GM23338 (cell line): ENCODE measurements at places on chromosomes 4 and X.

DNA sequence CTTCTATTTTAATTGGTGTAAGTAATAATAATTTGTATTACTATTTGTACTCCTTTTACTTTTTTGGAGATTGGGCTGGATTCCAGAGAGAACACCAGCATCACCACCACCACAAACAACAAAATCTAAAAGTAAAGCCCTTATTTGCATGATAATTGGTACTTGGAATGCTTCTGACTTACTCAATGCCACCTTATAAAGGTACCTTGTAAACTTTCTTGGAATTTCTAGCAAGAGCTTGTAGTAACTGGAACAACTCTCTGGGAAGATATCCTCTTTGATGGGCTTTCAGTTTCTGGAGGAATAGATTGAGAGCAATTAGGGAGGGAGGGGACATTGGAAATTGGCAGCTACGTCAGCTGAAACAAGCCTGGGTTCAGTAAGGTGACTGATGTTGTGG is 20.2 kb upstream of the PITX2 start:
- H3K27ac ChIP-seq, result no peak overlapping the region
- peaks cover 52% of the 10 kb centered on the region for H3K27me3 ChIP-seq
- peaks cover 52% of the 10 kb centered on the region for H3K4me1 ChIP-seq
- peak; percentile 68 for DNase-seq
- peak overlapping the region; percentile 0; the same call in 1 of the 2 replicates for H3K4me3 ChIP-seq

DNA sequence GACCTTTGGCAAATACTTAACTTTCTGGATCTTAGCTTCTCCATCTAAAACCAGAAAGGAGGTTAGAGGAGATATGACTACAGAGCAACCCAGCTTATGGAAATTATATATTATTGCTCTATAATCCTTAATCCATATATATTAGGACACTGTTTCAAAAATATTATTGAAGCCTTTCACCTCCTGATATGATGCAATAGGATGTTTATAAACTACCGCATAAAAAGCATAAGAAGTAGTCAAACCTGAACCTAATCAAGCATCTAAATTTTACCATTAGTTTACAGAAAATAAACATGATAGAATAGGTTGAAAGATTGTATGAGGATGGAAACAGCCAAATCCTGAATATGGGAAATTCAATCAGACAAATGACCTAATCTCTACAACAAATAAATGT is 5.6 kb upstream of the FAM200B start:
- DNase-seq, result no peak
- peaks cover 30% of the 10 kb centered on the region for H3K4me1 ChIP-seq
- H3K4me3 ChIP-seq, result no peak overlapping the region
- H3K36me3 ChIP-seq, result no peaks in the 10 kb centered on the region

DNA sequence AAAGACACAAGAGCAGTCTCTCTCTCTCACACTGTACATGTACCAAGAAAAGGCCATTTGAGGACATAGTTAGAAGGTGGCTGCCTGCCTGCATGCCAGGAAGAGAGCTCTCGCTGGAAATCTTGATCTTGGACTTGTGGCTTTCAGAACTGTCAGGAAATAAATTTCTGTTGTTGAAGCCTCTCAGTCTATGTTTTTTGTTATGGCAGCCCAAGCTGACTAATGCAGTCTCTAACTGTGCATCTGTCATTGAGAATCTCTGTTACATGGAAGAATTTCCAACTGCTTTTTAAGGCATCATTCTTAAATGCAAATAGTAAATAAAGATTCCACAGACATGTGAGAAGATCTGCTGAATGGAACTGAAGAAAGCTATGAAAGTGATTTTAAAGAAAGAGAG is 198.3 kb downstream of the PCDH10 start:
- H3K4me3 ChIP-seq, result no peak overlapping the region
- no peaks in the 10 kb centered on the region for H3K4me1 ChIP-seq
- H3K27me3 ChIP-seq, result no peaks in the 10 kb centered on the region
- H3K36me3 ChIP-seq, result no peaks in the 10 kb centered on the region
- no peak overlapping the region for H3K27ac ChIP-seq

GRCh38 chr4:39637221-39637585 is 1.5 kb downstream of the SMIM14 start:
- no peaks in the 10 kb centered on the region for H3K36me3 ChIP-seq
- H3K4me1 ChIP-seq, result peaks cover 42% of the 10 kb centered on the region
- DNase-seq, result no peak
- peak overlapping the region; percentile 66 for H3K4me3 ChIP-seq
- no peaks in the 10 kb centered on the region for H3K27me3 ChIP-seq

GRCh38 chr4:89109841-89110540 is 1.3 kb upstream of the TIGD2 start:
- no peaks in the 10 kb centered on the region for H3K36me3 ChIP-seq
- H3K27ac ChIP-seq, result no peak overlapping the region
- H3K27me3 ChIP-seq, result peaks cover 40% of the 10 kb centered on the region
- H3K4me3 ChIP-seq, result peak overlapping the region; percentile 64

GRCh38 chr4:8048856-8049676 is 109.4 kb upstream of the AFAP1 start:
- peak overlapping the region; percentile 88 for H3K27ac ChIP-seq
- DNase-seq, result peak; percentile 90
- H3K4me3 ChIP-seq, result no peak overlapping the region
- no peaks in the 10 kb centered on the region for H3K27me3 ChIP-seq
- H3K4me1 ChIP-seq, result peaks cover 28% of the 10 kb centered on the region

DNA sequence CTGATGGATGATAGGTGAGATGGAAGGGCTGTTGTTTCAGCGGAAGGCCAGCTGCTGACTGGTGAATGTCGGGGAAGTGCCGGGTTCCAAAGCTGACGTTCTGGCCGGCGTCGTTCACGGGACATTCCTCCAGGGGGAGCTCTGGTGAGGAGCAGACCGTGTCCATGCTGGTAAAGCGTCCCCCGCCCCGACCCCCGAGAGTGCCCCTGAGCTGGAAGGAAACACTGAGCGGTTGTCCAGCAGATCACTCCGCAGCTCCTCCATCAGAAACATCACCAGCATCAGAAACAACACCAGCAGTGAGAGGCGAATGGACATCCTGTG is 18.6 kb upstream of the ADRA2C start:
- peaks cover 15% of the 10 kb centered on the region for H3K4me1 ChIP-seq
- DNase-seq, result peak; percentile 83
- H3K36me3 ChIP-seq, result no peaks in the 10 kb centered on the region
- H3K27me3 ChIP-seq, result no peaks in the 10 kb centered on the region
- H3K4me3 ChIP-seq, result no peak overlapping the region

DNA sequence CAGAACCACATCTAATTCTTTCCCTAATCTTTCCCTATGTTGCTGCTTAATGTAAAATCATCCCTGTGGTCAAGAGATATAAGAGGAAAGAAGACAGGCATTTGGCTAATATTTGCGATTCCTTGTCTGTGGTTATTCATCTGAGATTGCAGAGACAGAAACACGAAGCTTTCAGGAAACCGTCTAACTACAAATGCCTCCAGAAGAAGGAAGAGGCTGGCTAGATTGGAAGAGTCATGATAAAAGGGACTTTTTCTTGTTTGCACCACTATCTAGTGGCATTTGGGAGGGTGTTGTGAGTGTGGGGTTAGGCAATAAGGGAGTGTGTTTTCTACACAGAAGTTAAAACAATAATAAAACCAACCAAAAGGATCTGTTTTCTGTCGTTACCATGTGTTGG is 43.9 kb downstream of the TMEM154 start:
- no peaks in the 10 kb centered on the region for H3K27me3 ChIP-seq
- DNase-seq, result no peak
- H3K4me3 ChIP-seq, result no peak overlapping the region
- H3K4me1 ChIP-seq, result peaks cover 10% of the 10 kb centered on the region
- H3K27ac ChIP-seq, result no peak overlapping the region
- H3K36me3 ChIP-seq, result no peaks in the 10 kb centered on the region

DNA sequence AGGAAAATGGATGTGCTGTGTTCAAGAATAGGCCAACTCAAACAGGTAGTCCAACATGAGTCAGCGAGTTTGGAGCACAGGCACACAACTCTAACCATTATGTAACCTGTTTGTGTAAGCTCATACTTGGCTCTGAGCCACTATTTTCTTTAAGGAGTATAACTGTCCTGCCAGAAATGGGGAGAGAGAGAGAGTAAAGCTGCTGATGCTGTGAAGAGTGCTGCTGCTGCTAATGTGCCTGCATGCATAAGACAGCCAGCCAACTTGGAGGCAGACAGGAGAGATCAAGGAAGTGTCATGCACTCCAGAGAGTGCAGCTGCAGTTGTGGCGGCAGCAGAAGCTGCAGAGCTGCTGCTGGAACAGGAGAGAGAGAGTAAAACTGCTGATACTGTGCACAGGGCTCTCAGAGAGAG is 11.7 kb upstream of the STATH start:
- peak; percentile 8 for DNase-seq
- no peaks in the 10 kb centered on the region for H3K27me3 ChIP-seq
- no peaks in the 10 kb centered on the region for H3K4me1 ChIP-seq

DNA sequence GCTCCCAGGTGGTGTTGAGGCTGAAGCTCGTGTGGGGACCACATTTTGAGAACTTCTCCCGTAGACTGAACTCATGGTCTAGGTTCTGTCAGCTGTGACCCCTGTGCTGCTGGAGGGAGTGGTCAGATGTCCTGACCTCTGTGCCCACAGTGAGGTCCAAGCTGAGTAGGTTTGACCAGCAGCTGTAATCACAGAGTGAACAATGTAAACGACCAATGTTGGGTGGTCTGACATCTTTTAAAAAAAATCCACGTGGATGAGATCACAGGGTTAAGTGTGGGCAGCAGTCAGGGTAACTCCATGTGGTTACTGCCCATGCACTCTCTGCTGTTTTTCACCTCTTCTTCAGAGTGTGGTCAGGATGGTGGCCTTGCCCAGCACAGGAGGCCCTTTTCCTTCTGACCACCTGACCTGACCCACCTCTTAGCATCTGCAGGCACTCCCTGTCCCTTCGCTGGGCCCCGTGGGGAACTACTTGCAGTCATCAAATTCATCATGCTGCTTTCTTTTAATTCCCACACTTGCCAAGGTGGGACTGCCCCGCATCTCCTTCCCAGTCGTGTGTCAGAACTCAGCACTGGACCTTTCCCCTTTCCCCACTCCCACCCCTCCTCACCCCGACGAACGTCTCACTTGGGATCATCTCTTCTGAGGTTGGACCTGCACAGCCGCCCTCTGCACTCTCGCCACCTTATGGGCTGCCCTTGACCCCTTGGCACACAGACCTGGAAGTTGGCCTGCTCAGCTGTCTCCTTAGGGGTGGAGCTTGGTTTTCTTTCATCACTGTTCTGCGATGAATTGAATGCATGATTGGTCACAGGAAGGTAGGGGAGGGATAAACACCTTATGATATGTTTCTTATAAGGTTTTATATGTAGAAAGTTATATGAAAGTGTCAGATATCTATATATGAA is 120.1 kb downstream of the PTTG2 start:
- no peak for DNase-seq
- peaks cover 4% of the 10 kb centered on the region for H3K4me1 ChIP-seq
- no peaks in the 10 kb centered on the region; the same call in 1 of the 2 replicates for H3K36me3 ChIP-seq
- no peak overlapping the region for H3K27ac ChIP-seq

DNA sequence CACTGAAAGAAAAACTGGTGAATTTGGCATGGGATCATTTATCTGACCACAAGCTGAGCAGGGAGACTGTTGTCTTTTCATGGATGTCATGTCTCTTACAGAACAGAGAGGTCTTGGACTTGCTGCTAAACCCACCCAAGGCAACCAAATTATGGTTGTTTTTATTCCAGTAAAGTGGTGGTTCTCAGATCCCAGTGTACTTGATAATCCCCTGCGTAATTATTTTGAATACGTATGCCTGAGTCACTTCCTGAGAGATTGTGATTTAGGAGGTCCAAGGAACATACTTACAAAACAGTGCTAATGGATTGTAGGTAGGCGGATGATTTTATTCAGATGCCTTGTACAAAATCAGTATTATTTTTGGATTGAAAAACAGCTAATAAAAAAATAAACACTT is 585.6 kb downstream of the IL1RAPL1 start:
- no peak for DNase-seq
- H3K36me3 ChIP-seq, result no peaks in the 10 kb centered on the region
- no peak overlapping the region for H3K4me3 ChIP-seq
